ENCODE measurements at places on chromosomes 11 and 22. TPM values are rescaled to one million over a fixed set of nuclear protein-coding genes. Genes with fewer than 3 reads are reported as not detected.

GRCh38 chr22:38398609-38399461, 56.2 kb downstream of the KCNJ4 start:
- DNase-seq = no peak

RFPL3 gene
- not detected for total RNA-seq

DNA sequence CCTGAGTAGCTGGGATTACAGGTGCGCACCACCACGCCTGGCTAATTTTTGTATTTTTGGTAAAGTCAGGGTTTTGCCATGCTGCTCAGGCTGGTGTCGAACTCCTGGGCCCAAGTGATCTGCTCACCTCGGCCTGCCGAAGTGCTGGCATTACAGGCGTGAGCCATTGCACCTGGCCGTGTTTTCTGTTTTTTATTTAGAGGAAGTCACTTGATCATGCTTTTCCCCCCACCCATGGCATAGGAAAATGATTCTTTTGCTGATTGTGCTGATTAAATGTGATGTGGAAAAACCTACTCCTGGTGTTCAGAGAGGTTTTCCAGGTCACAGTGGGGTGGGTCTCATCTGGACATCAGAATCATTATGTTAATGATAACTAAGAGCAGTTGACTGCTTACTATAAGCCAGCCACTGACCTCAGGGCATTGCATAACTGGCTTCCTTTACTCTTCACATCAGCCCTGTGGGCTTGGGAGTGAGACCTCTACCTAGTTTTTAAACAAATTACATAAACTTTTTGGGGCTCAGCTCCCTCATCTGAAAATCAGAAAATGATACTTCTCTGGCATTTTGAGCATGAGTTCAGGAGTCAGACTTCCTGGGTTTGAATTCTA, 71.0 kb downstream of the PTPRJ start:
- DNase-seq = no peak

DNA sequence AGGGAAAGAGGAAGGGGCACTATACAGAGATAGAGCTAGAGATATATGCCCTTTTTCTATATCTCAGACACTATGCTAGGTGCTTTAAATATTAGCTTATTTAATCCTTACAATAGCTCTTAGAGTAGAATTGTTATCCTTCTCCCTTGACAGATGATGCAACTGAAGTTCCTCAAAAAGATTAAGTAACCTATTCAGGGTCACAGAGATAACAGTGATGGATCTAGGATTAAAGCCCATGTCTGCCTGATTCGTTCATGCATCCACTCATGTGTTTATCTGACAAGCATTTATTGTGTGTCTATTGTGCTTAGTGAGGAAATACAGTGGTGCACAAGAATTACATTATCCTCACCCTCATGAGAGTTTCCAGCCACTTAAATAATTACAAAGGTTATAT, 8.7 kb downstream of the CCDC83 start:
- DNase-seq = no peak

DNA sequence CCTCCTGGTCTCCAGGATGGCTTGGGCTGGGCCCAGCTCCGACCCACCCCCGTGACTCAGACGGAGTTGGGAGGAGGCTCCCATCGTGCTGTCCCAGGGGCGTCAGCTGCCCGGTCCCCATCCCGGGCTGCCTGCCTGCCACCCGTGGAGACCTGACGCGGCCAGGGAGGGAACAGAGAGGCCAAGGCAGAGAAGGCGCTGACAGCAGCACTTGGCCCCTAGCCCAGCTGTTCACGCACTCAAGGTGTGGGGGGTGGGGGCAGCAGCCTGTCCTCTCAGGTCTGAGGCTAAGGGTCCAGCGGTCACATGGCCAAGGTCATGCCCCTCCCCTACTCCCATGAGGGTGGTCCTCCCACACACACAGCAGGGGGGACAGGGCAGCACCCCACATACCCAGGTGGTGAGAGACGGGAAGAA, 48.6 kb downstream of the ELFN2 start:
- no peak for DNase-seq

DNA sequence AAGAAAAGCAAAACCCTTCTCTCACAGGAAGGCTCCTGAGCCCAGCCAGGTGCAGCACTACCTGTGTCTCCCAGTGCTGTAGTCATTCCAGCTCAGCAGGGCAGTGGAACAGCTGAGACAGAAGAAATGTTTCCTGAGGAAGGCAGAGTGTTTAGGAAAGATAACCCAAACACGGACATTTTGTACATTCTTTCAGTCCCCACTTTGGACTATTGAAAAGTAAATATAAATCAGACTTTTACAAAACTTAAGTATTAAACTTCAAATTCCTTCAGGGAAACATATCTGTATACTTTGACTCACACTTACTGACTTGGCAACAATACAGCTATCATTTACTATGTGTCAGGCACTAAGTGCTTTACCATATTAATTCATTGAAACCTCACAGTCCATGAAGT, 40.4 kb downstream of the RRAS2 start:
- no peak for DNase-seq

DNA sequence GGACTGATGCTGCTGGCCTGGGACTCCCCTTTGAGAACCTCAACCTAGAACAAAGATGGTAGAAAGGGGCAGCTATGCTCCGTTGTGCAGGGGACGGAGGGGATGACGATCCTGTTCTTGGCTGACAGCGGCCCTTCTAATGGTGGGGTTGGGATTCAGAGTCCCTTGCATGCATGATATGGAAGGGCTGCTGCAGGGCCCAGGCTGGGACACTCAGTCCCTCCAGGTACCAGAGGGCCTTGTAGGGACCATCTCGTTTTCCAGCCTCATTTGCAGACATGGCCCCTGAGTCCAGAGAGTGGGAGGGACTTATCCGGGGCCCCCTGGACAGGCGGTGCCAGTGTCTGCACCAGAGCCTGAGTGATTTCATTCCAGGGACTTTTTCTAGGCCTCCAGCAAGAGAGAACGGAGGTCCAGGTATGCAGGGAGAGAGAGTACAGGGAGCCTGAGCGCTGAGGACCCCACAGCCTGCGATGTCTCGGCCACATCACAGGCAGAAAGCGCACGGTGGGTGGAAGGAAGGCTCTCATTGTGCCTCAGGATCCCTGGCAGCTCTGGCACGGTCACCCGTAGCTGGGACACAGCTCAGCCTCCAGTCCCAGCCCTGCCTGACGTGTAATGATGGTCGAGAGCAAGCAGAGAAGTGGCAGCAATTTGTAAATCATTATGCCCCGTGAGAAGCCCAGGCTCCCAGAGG, 860.8 kb downstream of the TBC1D22A start:
- no peak for DNase-seq

GRCh38 chr22:17767233-17768065, 6.8 kb downstream of the BID start:
- DNase-seq = no peak

DNA sequence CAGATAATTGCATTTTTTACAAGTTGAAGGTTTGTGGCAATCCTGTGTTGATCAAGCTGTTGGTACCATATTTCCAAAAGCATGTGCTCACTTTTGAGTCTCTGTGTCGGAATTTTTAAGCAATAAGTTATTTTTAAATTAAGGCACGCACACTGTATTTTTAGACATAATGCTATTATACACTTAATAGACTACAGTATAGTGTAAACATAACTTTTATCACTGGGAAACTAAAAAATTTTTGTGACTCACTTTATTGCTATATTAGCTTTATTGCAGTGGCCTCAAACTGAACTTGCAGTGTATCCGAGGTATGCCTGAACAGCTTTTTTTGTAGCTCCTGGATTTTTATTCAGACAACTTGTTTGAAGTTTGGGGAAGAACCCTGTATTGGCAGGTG, 31.3 kb upstream of the RRM1 start:
- no peak for DNase-seq
